Tongue (tissue), 3 donors: ENCODE measurements at places on chromosomes 3 and 15.

DNA sequence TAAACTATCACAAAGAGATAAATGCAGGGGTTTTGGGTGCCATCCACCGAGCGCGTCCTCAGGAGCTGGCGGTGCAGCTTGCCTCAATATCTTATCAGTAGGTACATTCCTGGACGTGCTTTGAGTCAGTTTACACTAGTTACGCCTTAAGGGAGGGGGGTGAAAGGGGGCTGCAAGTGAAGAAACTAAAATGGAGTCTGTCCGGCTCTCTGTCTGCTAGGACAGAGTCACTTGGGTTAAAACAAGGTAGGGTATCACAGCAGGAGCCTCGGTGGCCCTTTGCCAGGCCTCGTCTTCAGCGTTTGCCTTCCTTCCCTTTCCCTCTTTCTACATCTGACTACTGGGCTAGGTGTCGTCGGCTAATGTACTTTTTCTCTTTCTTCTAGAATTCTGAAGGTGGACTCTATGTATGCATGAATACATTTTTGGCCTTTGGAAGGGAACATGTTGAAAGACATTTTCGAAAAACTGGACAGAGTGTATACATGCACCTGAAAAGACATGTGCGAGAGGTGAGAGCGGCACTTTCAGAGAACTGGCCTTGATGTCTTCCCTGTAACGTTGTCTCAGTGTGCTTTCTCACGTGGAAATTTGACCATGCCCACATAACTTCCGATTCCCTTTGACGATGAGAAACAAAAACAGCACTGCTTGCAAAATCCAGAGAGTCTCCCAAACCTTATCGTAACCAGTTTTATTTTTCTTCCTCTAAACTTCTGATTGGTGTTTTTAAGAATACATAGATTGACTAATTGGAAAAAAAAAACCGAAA lies 28.8 kb downstream of the USP13 start:
- DNase-seq = no peak

GRCh38 chr3:157532529-157533297 lies 29.5 kb upstream of the VEPH1 start:
- peak; percentile 87 for DNase-seq

GRCh38 chr3:102123590-102124190 lies 274.4 kb downstream of the NFKBIZ start:
- DNase-seq = no peak

- DNase-seq = peak; percentile 64
These were observed 234.0 kb downstream of the MYRIP start for GRCh38 chr3:40043444-40043755.

GRCh38 chr3:23495507-23495906 lies 292.4 kb downstream of the UBE2E2 start:
- DNase-seq = no peak

DNA sequence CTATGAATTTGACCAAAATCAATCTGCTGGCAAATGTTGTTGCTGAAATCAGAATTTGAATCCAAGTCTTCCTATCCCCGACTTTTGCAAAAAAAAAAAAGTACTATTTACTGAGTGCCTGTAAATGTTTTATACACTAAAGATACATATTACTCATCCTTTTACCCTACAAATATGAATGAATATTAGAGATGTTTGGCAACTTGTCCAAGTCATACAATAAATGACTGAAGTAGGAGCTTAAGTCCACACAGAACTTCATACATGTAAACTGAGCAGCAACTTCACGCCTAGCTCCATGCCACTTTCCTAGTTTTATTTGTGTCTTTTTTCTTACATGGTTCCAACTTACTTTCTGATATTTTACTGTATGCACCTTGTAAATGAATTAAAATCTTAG lies 39.2 kb downstream of the PHC3 start:
- no peak for DNase-seq

- DNase-seq = peak; percentile 88
These were observed 124.7 kb upstream of the RBMS3 start for GRCh38 chr3:29156086-29156715.

DNA sequence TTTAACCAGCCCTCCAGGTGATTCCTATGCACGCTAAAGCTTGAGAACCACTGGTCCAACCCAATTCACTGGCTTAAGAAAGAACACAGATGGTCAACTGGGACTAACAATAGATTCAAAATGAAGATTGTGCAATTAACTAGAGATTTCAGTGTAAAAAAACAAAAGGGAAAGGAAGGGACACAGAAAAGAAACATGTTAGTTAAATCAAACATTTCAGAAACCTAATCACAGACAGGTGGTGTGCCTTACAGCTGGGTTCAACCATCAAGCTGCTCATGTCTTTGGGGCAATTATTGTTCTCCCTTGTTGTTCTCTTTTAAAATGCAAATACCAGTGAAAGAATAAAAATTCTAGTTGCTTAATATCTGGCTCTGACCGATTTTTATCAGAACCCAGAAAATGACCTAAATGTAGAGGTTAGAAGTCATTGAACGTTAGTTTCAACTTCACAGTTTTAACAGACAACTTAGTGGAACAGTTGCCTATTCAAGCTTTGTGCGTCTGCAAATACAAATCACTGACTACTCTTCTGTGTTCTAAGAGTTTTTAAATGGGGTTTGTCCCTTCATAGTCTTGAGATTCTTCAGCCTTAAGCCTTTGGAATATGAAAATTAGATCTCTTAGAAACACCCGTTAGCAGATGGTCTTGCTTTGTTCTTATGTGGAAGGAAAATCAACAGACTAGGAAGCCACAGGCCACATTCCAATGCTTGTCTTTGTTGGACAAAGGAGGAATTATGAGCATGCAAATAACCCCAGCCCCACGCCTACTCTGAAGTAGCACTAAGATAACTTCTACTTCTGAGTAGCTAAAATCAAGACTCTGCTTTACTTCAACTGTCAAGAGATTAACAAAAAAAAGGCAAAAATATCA lies 223.4 kb downstream of the ATP8B4 start:
- no peak for DNase-seq

- DNase-seq = no peak
These were observed 368.0 kb downstream of the MFSD1 start for GRCh38 chr3:159169828-159170227.

DNA sequence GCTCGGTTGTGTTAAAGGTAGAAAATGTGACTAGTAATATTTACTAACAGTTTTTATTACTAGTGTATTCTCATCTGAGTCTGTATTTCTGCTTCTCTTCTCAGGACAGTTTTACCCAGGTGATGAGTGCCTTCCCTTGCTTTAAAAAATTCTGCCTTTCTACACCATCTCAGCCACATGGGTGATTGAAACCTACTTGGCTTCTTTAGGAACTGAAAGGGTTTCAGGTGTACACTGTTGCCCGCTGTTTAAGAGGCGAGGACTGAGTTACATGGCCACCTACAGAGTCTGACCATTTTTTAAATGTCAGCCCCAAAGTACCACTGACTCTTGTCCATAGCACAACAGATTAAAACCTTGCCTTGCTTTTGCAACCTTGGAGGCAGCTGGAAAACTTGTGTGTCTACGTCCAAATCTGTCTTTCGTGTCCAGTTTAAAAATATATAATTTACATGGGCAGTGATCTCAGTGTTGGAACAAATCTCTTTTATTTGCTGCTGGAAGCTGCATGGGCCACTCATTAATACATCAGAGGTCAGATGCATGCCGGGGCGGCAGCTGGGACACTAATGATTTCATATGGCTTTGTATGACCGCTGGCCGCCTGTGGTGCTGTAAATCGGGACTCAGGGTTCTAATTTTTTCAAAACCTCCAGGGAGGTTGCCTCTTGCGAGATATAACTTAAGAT lies 44.6 kb downstream of the TRIM71 start:
- no peak for DNase-seq

DNA sequence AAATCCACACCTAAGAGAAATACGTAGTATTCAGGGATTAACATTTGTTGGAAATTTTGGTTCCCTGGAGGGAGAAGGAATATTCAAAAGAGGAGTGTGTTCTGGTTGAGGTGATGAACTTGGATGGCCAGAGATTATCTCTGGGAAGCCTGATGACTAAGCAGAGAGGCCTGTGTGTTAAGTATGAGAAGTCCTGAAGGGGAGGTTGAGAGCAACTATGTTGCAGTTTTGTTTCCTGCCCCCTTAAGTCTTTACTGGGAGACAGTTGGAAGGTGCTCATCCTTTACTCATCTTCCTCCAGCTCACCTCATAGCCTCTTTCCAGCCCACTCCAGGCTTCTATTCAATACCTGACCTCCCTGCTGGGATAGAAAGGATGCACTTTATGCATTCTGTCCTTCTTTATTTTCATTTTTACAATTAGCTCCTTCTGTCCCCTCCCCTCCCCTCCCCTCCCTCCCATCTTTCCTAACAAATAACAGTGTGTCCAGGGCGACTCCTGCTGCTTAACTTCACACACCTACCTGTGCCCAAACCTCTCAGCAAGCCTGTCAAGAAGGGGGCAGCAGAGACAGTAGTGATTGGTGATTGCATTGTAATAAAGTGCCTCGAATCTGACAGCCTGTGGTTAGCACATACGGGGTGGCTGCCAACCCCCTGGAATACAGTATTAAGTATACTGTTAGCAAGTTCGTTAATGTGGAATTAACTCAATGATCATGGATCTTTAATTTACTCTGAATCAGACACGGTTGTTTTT lies 11.9 kb downstream of the RAP2B start:
- no peak for DNase-seq

- DNase-seq = no peak
These were observed 258.0 kb upstream of the CTDSPL start for GRCh38 chr3:37603722-37604121.

DNA sequence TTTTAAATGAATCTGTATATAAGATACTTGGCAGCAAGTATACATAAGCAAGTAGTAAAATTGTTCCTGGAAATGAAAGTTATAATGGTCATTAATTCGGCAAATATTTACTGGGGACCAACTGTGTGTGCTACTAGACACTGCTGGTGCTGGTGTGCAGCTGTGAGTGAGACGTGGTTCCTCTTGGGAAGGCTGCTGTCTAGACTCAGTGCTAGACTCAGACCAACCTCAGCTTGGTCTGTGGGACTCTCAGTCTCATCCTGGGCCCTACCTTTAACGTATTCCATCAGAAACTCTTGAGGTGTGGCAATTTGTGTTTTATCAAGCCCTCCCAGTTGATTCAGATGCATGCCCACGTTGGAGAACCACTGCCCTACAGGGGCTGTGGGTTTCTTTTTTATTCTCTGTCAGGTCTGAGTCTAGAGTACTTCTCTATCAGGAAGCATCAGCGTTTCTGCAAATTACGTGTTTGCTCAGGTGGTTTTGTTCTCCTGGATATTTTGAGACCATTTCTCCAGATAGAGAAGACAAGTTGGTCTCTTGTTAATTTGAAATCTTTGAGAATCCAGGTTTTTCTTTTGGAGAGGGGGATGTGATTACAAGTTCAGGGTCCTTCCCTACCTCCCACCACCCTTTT lies 6.8 kb downstream of the TLNRD1 start:
- no peak for DNase-seq

GRCh38 chr3:49158103-49158709 lies 7.9 kb downstream of the CCDC71 start:
- peak; percentile 27 for DNase-seq

GRCh38 chr3:16322189-16322588 lies 57.2 kb downstream of the OXNAD1 start:
- DNase-seq = no peak

GRCh38 chr3:10510086-10510742 lies 4.8 kb upstream of the ATP2B2 start:
- no peak for DNase-seq

GRCh38 chr15:98689431-98689861 lies 41.1 kb downstream of the IGF1R start:
- DNase-seq = no peak

- DNase-seq = no peak
These were observed 225.8 kb upstream of the DPPA4 start for GRCh38 chr3:109563149-109563548.

DNA sequence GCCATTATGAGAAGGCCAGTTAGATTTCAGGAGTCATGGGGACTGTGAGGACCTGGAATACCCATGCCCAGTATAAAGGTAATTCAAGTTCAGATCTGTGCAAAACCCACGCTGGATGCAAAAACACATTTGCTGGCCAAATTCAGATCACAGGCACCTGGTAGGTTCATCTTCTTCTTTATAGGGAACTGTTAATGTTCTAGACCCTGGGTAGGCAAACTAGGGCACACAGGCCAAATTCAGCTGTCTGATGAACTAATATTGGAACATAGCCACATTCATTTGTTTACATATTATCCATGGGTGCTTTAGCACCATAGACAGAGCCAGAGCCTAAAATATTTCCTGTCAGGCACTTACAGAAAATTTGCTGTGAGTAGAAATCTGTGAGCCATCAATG lies 241.4 kb downstream of the PTPRG start:
- peak; percentile 64 for DNase-seq

GRCh38 chr15:48447657-48448056 lies 116.4 kb downstream of the DUT start:
- no peak for DNase-seq

GRCh38 chr15:63576441-63576840 lies 20.7 kb upstream of the FBXL22 start:
- peak; percentile 45 for DNase-seq

DNA sequence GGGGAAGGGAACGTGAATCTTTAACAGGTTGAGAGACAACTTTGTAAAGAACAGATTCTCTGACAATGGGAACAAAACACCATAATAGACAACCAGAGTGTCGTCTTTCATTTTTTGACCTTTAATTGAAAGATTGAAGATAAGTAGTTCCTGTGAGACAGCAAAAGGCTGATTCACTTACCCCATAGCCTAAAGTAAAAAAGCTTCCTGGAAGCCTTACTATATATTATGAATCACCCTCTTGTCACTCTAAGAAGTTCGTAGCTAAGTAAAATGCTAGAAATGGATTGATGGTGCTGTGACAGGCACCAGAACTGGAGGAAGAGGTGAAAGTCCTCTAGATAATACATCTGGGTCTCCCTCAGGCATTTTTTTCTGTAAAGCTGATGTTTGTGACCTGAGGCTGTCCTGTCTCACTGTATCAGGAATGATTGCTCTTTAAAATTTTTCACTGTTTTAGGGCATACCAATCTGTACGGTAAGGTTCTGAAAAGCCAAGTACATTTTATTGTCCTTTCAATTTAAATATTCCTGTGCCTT lies 824.6 kb upstream of the SEMA6D start:
- no peak for DNase-seq

- no peak for DNase-seq
These were observed 127.4 kb downstream of the NSMCE3 start for GRCh38 chr15:29142129-29142747.

DNA sequence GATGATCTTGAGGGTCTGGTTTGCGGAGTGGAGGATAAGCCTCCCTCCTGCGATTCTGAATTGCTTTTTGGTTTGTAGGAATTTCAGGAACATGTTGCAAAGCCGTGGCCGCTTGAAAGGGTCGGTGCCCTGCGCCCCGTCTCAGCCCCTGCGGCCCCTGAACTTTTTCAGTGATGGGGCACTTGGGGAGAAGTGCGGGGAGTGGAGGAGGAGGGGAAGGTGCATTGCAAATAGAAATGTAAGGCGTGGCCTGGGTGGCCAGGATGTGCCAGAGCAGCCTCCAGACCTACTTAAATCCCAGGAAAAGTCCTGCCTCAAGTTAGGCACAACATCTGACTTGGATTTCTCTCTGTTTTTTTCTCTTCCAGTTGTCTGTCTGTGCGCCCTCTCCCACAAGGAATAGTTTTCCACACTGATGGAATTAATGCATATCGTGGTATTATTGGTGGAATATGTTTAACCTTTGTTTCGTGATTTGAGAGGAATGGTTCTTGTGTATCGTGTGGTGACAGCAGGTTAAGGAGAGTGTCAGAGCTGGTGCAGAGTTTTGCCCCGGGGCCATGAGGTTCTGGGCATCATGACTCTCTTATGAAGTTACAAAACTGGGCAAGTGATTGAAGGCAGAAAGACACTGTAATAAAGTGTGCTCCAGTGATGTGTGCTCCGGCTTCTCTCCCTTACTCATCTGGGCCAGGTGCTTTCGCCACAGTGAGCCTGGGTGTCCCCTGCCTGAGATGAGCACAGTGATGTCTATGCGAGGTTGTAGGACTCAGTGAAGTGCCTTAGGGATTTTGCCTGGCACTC lies 153.8 kb downstream of the PGPEP1L start:
- DNase-seq = no peak
